ENCODE measurements at places on chromosomes 11 and 22.
A peak's percentile ranks its signal among the peaks of the same experiment; 100 is the strongest.

DNA sequence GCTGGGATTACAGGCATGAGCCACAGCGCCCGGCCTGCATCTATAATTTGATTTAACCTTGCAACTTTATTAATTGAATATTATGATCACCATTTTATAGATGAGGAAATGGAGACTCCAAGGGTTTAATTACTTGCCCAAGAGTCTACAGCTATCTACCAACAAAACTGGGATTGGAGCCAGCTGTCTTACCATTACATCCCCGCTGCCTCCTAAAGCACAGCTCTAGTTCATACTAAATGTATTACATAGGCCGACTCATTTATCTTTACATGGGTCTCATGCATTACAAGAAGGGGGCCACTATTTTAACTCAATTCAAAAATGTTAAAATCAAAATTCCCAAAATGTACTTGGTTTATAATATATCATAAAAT lies 14.1 kb upstream of the TMA7B start:
- DNase-seq: no peak

DNA sequence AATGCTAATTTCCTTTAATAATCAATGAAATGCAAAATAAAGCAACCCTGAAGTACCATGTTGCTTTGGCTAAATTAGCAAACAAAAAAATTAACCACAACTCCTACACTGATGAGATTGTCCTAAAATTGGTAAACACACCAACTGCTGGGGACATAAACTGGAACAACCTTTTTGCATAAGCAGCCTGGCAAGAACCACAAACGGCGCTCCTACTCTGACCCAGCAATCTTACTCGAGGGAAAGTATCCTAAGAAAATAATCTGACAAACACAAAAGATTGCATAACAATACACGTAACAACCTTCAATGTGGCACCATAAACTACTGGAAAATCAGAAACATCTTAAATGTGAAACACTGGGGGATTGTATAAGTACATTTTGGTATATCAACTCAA lies 189.8 kb upstream of the PITPNB start:
- no peak for DNase-seq

DNA sequence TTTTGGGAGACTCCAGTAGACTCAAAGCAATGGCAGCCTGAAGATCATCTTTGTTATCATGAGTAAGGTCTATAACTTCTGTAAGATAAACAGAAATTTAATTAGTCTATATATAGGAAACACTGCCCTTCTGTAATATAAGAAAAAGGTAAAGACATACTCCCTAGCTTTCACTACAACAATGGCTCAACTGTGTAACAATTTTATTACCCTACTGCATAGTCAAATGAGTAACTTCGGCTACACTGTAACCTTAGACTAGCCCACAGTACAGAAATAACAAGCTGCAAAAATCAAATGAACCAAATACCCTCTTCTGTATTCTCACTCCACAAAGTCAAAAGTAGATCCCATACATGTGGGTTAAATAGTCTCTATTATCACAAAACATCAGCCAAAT lies 33.7 kb downstream of the USP28 start:
- DNase-seq: no peak

DNA sequence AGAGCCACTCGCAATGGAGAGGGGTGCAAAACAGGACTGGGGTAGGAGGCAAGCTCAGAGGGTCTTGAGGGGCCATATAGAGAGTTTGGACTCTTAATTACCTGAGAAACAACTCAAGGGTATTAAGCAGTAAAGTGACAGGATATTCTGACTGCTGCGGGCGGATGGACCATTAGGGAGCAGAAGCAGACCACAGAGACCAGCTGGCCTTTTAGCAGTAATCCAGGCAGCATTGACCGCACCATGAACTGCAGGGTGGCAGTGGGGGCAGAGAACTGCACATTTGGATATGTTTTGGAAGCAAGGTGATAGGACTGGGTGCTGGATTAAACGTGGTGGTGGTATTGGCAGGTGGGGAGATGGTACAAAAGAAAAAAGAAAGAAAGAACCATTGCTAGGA lies 125.3 kb downstream of the DBX1 start:
- no peak for DNase-seq

GRCh38 chr11:35969089-35970042 lies 25.5 kb downstream of the LDLRAD3 start:
- no peak for DNase-seq

GRCh38 chr11:9775398-9775779 lies 111.5 kb downstream of the SWAP70 start:
- DNase-seq: no peak

- DNase-seq: peak; percentile 69
These were observed 13.0 kb upstream of the GLYATL1 start for GRCh38 chr11:58926251-58926650.

DNA sequence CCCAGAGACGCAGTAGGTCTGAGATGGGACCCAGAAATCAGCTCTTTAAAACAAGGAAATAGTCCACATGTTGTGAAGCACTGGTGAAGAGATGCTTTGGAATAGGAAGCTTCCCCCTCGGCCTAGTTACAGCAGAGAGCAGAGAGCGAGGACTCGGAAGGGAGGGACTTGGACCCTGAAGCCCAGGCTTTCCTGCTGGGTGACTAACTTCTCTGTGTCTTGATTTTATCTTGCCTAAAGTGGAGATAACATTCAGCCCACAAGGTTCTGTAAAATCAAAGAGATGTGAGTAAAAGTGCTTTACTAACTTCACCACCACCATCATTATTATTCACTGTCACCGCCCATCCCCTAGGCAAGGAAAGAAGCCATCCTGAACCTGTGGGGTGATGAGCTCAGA lies 58.4 kb downstream of the THAP12 start:
- no peak for DNase-seq

DNA sequence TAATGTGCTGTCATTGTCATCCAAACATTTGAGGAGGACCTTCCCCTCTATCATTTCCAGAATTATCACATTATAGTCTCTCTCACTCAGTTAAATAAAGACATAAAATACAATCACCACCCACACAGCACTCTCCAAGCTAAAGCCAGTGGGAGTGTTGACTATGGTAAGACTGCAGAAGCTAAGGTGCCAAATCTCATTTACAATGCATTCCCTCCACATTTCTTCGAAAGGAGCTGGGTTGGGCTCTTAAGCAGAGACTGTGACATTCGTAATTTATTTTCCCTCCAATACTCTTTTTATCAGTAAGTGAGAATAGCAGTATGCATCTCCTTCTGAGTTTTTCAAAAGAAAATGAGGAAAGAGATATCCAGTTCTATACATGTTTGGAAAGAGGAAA lies 74.2 kb downstream of the NOX4 start:
- no peak for DNase-seq

DNA sequence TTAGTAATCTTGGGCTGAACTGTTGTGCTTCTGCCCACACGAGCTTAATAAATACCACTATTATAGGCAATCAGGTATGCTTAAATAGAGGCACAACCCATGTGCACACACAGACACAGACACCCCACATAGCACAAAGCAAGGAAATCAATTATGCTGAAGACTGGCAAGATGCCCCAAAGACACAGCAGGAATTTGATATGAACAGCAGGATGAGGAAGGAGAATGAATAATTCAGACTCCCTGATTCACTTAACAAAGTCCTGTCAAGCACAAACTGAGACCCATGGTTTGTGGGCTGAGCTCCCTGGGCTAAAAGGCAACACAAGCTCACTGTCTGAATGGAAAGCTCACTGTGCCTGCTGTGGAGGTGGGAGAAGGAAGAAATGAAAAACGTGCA lies 42.5 kb downstream of the RBFOX2 start:
- no peak for DNase-seq

DNA sequence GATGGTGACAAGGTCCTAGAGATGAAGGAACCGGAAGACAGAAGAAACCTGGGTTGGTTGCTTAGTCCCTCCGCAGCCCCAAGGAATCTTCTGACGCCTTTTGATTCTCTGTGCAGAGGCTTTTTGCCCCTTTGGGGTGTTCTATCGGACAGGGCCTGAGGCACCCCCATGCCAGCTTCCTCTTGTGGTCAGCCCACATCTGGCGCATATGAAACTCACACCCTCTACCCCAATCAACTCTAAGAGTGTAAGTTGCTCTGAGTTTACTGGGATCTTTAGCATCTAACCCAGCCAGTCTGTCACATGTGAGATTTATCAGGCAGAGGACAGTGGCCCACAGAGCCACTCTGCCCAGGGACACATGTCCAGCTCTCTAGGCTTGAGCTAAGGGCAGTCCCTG lies 17.4 kb downstream of the RASD2 start:
- no peak for DNase-seq

DNA sequence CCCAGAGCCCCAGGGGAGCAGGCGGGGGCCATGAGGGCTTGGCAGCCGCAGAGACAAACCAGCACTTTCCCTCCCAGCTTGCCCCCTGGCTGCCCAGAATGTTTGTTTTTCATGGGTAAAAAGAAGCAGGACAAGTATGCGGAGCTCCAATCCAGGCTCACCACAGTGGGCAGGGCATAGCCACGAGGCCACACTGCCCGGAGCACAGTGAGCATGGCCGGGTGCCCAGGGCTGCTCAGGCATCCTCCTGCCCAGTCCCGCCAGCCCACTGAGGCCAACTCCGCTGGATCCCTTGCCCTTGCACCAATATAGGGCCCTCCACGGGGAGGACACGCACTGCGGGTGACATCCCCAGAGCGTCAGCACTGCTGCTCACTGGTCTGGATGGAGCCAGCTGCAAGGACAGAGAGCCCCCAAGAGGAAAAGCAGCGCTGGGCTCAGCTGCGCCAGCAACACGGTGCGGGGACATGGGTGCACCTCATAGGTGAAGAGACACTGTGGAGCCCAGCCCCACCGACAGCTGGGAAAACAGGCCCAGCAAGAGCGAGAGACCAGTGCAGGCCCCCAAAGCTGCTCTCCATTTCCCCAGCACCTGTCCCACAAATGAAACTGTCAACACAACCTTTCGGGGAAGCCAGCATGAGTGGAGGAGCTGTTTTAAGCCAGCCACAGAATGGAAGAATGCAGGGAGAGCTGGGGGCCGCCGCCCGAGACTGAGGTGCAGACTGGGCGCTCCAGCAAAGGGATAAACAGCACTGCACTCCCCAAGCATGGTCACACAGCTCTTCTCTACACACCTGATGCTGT lies 24.8 kb downstream of the ARVCF start:
- no peak for DNase-seq

- peak; percentile 84 for DNase-seq
These were observed 261.6 kb upstream of the CADM1 start for GRCh38 chr11:115765803-115766239.

- DNase-seq: no peak
These were observed 40.6 kb downstream of the RELT start for GRCh38 chr11:73416786-73417185.

- no peak for DNase-seq
These were observed 33.8 kb downstream of the TXN2 start for GRCh38 chr22:36447632-36448031.

GRCh38 chr11:124315052-124315451 lies 1.3 kb upstream of the OR8D1 start:
- DNase-seq: peak; percentile 16

GRCh38 chr11:131063638-131064037 lies 147.4 kb upstream of the SNX19 start:
- DNase-seq: no peak

DNA sequence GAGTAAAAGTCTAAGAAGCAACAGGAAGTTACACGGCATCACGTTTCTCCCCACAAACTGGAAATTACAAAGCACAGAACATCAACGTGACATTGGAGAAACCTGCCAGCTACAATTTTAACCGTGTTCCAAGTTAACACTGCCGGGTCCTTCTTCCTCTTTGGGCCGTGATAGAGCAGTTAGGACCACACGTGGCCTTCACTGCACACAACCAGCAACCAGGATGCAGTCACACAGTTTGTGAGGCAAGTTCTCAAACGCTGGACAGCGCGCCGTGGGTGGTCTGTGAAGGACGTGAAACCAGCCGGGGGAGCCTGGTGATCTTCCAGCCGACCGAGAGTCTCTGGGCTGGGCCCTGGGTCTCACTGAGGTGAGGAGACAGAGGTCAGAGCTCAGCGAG lies 14.6 kb downstream of the C11orf21 start:
- no peak for DNase-seq

GRCh38 chr11:10436224-10436623 lies 18.8 kb upstream of the AMPD3 start:
- DNase-seq: no peak

DNA sequence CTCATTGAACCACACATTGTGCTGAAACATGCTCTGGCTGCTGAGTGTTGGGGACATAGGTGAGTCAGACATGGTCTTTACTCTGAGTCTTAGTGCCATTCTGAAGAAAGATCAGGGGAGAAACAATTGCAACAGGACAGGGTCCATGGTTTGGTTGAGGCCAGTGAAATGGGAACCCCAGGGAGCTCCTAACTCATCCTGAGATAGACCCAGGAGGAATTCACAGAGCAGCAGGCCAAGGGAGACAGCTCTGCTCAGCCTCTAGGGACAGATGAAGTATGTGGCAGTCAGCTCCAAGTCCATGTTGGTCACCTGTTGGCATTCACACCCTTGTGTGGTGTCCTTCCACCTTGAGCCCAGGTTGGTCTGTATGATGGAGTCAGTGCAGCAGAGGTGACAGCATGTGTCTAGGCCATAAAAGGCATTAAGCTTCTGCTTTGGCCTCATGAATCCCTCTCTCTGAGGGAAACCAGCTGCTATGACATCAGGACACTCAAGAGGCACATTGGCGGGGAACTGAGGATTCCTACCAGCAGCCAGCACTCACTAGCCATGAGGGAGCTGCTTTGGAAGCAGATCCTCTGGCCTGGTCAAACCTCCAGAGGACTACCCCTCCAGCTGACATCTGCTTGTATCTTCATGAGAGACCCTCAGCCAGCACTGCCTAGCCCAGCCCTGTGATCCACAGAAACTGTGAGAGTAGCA lies 50.3 kb upstream of the MYEOV start:
- no peak for DNase-seq

DNA sequence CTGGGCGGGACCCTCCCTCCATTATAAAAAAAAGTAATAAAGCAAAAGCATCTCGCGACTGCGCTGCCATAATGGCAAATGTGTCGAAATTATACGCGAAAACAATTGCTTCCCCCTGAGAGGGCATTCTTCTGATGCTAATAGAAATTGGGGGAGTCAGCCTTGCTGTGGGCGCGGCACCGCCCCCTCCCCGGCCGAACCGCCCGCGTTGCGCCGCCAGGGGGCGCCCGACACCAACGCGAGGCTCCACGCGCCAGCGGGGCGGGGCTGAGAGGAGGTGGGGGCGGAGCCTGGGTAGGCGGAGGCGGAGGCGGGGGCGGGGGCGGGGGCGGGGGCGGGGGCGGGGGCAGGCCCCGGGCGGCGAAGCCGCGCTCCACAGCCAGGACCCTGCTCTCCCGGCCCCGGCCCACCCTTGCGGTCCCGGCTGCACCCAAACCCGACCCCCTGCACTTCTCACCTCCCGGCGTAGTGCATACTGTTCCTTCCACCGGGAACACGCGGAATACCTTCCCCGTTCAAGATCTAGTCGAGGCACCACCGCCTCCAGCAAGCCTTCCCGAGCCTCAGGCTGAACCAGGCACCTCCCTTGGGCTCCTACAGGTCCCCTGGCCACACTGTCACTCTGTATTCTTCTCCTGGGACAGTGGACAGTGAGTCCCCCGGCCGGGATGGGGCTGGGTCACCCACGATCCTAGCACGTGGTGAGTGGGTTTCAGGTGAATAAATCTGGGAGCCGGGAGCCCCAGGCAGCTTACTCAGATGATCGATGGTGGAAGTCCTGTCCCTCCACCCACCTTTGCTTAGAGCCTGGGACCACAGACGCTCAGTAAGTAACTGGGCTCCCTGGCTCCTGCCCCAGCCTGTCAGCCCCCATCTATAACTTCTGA lies 15.5 kb upstream of the UPK3A start:
- peak; percentile 60 for DNase-seq
